Stimulated activated CD4-positive, alpha-beta T cell treated with anti-CD3 and anti-CD28 coated beads, Interleukin-15, amount 100 ng/mL, for 1 hour (primary cell): ENCODE measurements at places on chromosomes 1 and 21.

- DNase-seq: no peak
Observed at GRCh38 chr1:32928715-32929114, 27.5 kb upstream of the TMEM54 start.

DNA sequence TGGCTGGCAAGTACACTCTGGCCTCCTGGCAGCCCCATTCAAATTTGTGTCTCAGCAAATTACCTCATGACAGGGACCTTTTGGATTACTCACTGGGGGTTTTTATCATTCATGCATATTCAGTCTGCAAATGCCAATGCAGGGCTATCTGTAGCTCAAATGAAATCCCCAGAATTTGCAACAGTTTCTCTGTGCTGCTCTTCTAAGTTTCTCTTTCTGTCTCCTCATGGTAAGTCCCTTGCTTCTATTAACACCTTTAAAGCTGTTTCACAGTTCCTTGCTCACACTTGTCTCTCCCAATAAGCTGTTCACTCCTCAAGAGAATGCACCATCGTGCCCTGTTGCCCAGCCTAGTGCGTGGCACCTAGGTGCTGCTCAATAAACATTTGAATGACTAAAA, 3.3 kb upstream of the FAM78B start:
- no peak for DNase-seq

- no peak for DNase-seq
Observed at GRCh38 chr21:41366522-41367151, 4.8 kb downstream of the MX2 start.

GRCh38 chr1:78038491-78038939, 7.3 kb upstream of the GIPC2 start:
- DNase-seq: no peak

DNA sequence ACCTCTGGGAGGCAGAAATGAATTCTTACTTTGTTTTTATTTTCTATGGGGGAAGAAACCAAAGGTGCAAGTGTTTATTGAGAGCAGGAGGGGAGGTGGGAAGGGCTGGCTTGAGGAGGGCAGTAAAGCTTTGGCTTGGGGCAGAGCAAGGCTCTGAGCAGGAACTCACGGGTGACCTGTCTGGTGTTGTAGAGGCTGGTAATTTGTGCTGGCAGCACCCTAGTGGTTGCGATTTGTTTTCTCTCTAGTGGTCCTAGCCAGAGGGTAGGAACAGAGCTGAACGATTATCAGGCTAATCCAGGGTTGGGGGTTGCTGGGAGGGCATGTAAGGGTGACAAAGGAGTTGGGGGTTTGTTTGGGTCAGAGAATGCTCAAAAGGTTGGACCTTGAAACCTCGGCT, 16.6 kb downstream of the TMCC2 start:
- DNase-seq: no peak

DNA sequence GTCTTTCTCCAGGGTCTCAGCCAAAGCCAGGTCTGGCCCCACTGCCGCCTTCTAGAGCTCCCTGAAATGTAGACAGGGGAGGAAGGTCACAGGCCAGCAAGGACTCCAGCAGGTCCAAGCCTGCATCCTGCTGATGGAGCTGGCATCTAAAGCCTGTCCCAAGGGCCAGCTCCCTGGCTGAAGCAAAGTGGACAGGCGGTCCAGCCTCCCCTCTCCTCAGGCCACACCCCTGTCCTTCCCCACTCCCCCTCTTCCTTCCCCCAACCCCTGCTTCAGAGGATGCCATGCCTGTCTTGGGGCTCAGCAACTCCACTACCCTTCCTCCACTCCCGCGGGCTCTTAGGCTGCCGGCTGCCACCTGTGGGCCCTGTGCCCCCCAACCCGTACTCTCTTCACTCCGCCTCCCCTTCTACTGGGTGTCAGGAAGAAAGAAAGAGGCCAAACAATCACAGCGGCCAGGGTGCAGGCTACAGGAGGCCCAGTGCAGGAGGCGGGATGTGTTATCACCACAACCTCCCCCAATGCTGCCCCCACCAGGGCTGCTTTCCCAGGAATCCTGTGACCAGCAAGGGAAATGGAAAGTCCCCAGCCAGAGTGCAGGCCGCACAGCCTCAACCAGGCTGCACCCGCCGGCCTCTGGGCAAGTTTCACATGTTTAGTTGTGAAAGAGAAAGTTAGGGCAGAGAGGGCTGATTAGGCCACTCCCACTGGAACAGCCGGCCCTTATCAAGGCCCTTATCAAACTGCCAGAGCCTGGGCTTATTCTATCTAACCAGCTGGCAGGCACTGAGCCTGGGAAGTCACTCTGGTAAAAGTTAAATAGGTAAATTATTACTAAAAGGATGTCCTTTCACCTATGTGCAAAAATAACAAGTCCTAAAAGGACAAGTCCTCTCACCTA, 34.1 kb downstream of the ACOT7 start:
- DNase-seq: no peak

GRCh38 chr1:114048232-114048631, 69.0 kb downstream of the OLFML3 start:
- DNase-seq: no peak

DNA sequence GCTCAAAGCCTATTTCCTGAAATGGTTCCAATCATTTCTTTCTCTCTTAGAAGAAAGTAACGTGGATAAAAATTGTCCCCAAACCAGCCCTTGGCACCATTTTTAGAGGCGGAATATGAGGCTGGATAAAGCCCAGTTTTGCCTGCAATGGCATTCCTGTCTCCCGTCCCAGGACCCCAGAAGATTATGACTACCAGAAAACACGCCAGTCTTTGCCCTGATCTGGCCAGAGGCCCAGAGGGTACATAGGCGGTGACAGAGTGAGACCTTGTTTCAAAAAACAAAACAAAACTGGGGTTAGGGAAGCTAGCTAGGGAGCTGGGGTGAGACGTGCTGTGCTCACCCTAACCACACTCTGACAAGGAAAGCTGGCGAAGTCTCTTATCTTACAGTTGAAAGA, at the start of gene AADACL4:
Gene AADACL4, plus strand, starts transcription at position 301 of the 400 bp plus-strand sequence. CDS start 462 bp downstream, outside the sequence.
- DNase-seq: no peak

DNA sequence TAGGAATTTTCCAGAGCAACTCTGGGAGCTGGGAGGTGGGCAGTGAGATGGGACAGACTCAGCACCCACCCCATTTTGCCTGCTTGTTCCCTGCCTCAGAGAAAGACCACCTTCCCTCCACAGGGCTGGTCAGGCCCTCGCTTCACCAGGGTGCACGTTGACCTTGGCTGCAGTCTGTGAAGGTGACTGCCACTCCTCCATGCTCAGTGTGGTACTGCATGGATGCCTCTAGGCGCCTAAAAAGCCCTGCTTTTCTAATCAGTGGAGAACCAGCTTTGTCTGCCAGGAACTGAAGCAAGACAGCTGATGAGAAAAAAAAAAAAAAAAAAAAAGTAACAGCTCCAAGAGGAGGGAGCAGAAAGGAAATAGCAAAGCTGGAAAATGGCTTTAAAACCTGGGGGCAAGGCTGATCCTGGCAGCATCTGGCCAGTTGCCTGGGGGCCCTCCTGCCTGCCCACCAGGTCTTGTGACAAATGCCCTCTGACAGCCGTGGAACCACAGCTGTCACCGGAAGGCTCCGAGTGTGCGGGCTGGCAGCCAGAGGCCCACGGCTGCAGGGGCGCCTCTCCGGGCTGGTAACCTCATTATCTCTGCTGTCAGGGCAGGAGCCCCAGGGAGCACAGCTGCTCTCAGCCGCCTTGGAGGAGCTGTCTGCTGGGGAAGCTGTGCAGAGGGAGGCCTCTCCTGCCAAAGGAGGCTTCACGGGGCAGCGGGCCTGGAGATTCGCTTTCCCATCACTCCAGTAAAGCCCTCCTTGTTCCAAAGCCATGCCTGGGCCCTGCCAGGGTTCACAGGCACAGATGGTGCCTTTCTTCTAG, 13.7 kb downstream of the KIAA1614 start:
- DNase-seq: no peak

GRCh38 chr1:151864411-151864810, 10.9 kb upstream of the THEM5 start:
- no peak for DNase-seq

GRCh38 chr1:226428791-226429461, 21.0 kb upstream of the PARP1 start:
- DNase-seq: no peak

DNA sequence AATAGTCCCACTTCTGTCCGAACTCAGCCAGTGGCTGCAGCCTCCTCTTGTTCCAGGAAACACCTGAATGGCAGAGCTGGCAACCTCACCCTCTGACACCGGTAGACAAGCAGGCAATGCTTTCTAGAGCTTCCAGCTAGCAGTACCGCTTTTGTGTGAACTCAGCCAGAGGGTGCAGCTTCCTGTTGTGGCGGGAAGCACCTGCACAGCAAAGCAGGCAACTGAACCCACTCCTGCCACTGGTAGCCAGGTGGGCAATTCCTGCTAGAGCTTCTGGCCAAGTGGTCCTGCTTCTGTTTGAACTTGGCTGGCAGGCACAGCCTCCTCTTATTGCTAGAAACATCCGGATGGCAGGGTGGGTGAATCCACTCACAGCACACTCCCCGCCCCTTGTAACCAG, 40.1 kb upstream of the TMPRSS15 start:
- DNase-seq: no peak

- DNase-seq: no peak
Observed at GRCh38 chr1:18583326-18583941, 47.2 kb upstream of the PAX7 start.

GRCh38 chr1:40059960-40060750, 19.6 kb downstream of the CAP1 start:
- DNase-seq: no peak

DNA sequence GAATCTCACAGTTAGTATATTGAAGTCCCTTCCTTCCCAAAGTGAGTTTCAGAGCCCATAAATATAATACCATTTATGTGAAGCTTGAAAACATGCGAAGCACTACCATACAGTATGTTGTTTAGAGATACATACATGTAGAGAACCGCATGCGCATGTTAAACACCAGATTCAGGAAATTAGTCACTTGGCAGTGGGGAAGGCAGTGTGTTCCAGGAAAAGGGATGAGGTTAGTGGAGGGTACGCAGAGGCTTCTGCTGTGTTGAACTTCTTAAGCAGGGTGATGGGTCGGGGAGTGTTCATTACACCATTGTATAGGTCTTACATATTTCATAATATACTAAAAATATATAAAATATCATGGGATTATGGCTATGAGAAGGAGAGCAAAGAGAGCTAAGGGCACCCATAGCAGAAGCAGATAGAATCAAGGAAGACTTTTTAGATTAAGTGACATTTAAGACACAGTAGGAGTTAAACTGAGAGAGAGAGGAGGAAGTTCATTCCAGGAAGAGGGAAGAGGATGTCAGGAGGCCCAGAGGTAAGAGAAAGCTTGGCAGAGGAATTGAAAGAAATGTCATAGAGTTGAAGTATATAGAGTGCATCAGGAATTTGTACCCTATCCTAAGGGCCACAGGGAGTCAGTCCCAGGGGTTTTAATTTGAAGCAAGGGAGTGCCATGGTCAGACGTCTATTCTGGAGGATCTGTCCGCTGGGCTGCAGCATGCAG, 43.5 kb upstream of the SARS1 start:
- no peak for DNase-seq

DNA sequence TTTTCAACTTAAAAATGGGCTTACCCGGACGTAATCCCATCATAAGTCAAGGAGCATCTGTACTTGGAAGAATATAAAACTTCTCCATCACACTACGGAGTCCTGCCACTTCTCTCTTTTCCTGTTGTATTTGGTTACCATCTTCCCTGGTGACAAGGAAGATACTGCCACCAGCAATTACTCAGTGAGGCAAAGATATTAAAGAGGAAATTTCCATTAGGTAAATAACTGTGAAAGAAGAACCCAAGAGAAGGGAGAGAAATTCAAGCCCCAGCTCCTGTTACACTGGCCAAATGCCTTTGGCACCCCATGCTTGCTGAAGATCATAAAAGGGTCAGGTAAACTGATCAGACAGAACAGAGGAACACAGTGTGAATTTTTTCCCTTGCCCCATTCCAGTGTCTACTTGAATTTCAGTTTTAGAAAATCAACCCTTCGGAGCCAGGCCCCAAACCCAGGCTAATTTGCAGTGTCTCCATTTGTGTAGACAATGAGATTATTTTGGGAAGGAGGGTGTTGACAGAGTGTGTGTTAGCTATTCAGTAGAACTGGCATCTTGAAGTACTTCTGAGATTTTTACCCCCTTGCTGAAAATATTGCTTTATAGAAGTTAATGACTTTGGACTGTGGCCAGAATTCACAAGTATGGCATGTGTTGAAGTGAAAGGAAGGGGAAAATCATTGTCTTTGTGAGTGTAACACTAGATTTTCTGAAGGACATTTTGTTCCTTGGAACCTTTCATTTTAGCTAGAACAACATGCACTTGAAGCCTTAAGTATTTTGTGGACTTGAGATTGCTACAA, 167.1 kb downstream of the DHRS3 start:
- no peak for DNase-seq

DNA sequence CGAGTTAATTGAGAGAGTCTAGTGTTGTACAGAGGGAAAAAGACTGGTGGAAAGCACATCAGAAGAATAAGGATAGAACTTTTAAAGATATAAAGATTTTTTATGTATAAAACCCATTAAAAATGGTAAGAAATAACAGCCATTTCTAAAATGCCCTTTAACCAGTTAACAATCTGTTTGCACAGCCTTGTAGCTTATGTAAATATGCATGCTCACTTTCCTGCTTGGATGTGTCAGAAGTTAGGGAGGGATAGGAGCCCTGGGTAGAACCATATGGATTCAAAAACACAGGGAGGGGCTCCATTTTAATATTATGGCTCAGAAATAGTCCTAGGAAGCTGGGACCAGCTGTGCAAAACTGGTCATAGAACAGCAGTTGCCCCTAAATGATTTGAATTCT, 4.5 kb upstream of the EDEM3 start:
- no peak for DNase-seq

DNA sequence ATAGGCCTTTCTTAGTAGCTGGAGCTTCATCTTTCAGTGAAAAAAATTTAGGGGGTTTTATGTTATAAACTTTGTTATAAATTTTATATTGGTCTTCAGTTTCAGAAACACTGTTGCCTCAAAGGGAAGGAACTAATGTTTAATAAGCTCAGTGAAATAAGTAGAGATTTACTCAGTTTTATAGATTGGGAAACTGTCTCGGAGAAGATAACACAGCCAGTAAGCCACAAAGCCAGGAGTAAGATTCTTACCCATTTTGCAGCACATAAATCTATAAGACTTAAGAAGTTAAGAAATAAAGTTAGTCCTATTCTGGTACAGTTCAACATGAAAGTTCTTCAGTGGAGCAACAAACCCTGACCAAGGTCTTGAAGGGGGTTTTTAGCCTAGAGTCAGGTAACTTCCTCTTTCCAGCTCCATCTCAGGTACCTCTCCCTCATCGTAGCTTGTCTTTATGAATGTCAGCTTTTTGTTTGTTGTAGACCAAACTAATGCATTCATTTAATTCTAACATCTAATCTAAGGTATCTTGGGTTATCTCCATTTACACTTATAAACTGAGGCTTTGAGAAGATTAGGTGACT, 3.3 kb downstream of the KPNA6 start:
- DNase-seq: no peak

DNA sequence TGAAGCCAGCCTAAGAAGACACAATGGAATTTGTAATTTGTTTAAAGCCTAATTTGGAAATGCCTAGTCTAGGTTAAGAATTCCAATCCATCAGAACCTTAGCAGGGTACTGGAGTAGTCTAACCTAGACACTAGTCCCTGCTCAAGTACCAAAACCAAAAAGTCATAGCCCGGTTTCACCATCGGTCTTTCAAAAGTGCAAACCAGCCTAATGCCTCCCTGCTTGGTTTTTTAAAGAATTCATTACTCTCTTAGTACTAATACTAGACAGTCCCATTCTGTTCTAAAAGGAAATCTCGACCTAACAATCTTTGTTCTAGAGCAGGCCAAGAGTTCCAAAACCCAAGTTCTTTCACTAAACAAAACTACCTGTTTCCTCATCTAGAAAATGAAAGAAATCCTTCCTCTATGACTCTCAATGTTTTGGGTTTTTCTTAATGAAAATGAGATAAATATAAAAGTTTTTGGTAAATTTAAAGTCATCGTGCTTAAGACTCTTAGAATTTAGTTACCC, 2.6 kb downstream of the PUM1 start:
- DNase-seq: no peak

GRCh38 chr1:156592910-156593660, 1.5 kb downstream of the NAXE start:
- DNase-seq: no peak
